ENCODE measurements at places on chromosomes 11 and 22.

DNA sequence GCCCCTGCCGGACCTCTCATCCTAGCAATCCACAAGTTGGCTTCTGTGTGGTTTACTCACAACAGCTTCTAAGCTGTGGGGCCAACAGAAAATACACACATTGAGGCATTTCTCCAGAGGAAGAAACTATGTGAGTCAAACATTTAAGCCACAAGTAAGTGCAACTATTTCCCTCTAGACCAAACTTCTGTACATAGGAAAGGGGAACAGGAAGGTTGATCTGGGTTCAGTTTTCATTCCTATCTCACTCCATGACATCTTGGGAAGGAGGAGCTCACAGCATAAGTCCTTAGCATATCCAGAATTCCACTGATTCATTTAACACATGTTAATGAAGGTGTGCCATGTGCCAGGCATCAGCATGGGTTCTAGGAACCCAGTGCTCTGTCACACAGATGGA, 72.8 kb upstream of the PICALM start:
- no peak for DNase-seq

- DNase-seq, result no peak
These were observed 42.2 kb upstream of the FAM181B start for GRCh38 chr11:82775736-82776346.

DNA sequence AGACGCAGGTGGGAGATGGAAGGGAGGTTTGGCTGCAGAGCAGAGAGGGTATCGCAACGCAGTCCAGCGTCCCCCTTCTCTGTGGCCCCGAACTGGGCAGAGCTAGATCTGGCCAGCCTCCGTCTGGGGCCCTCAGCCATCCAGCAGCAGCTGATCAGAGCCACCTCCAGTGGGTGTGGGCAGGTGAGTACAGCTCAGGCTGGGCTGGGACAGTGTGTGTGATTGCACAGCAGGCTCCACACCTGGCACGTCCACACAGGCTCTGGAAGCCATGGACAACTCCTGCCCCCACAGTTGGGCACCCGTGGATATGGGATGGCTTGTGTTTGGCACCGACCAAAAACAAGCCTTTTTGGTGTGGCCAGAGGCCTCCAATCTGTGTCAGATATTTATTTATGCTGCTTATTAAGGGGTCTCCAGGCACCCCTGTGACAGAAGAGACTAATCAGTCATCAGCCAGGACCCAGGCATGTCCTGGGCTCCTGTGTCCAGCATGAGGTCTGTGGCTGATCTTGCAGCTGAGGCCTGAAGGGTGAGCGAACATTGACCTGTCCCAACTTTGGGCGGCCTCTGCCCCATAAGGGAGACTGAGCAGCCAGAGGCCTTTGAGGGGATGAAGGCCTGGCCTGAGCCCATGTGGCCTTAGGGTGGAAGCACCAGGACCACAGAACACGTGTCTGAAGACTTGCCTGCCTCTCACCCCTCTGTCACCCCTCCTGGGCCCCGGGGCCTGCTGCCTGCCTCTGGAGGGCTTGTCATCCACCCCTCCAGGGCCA, 18.6 kb downstream of the POLR3H start:
- no peak for DNase-seq

GRCh38 chr11:110711448-110711775, 825 bp downstream of the ARHGAP20 start:
- DNase-seq, result no peak

DNA sequence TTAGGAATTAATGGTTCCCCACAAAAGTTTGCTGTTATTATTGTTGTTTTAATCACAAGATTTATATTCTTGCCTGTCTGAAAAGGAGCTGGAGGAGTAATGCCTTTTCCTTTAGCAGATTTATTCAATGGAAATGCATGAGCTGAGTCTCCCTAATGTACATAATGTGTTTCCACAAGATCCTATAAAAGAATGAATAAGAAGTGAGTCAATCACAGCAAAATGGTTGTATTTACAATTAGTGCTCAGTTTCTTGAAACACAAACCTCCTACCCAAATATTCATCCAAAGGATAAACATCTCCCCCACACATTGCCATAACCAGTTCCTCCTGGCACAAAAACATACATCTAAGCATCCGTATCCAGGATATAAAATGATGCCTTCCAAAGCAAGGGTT, 33.3 kb downstream of the ME3 start:
- DNase-seq, result no peak

DNA sequence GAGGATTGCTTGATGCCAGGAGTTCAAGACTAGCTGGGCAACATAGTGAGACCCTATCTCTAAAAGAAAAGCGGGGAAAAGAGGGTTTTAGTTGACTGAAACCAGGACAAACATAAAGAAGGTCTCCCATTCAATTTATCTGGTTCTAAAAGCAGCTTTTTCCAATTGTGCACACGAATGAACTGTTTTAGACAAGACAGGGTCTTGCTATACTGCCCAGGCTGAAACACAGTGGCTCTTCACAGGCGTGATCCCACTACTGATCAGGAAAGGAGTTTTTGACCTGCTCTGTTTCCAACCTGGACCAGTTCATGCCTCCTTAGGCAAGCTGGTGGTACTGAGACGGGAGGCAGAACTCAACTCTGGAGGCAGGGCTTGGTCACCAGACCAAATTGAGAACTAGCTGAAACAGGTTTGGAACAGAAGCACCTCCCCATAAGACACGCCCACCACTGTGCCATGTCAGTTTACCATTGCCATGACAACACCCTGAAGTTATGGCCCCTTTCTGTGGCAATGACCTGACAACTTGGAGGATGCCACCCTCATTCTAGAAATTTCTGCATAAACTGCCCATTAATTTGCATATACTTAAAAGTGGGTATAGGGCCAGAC, 2.8 kb upstream of the NUCB2 start:
- DNase-seq, result no peak

DNA sequence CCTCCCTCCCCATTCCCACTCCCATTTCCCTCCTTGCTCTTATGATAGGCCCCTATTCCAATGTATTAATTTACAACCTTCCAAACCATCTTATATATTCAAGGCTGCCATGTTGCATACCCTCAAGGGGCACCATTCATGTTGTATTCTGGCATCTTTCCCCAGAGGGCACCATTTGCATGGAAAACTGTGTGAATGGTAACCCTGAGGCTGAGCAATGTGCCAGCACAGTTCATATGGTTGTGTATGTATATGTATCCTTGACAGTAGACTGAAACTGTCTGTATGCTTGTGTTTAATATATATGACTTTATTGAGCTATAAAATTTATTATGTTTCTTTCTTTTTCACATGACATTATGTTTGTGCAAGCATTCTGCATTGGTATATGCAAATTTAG, 7.3 kb downstream of the RASSF10 start:
- DNase-seq, result no peak

- DNase-seq, result no peak
These were observed 9.5 kb downstream of the MFNG start for GRCh38 chr22:37476389-37477329.

DNA sequence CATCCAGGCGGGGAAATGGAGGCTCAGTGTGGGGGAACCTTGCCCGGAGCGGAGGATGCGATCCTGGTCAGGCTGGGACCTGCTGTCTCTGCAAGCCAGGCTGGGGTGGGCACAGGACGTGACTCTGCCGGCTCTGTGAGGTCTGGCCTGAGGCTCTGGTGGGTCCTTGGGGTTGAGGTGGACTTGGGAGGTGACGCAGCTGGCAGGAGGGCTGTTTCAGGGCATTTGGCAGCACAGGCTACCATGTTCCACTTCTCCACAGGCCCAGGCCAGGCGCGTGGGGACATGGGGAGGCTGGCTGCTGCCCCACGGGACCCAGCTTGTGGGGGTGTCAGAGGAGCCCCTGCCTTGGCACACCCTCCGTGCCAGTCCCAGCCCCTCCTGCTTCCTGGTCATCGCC, 1199.7 kb downstream of the BRD1 start:
- no peak for DNase-seq

- DNase-seq, result no peak
These were observed 10.3 kb upstream of the CDON start for GRCh38 chr11:126072801-126073594.

- no peak for DNase-seq
These were observed 817 bp downstream of the PANX3 start for GRCh38 chr11:124612045-124612444.

- DNase-seq, result no peak
These were observed 52.0 kb downstream of the NRXN2 start for GRCh38 chr11:64670975-64671374.

DNA sequence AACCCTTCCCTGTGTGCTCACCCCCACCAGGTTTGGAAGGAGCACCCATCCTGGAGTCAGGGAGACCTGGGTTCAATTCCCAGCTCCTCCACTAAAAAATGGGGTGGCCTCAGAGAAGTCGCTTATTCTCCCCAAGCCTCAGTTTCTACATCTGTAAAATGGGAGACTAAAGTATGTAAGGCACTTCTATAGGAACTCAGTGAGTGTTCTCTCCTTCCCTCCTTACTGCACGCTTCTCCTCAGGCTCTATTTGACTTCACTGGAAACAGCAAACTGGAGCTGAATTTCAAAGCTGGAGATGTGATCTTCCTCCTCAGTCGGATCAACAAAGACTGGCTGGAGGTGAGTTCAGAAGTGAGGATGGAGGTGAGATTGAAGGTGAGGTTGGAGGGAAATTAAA, 11.3 kb downstream of the NCF4 start:
- DNase-seq, result no peak

- DNase-seq, result no peak
These were observed 251.3 kb downstream of the SBF2 start for GRCh38 chr11:10042699-10043098.

GRCh38 chr11:119445850-119446249, 22.9 kb upstream of the THY1 start:
- no peak for DNase-seq

DNA sequence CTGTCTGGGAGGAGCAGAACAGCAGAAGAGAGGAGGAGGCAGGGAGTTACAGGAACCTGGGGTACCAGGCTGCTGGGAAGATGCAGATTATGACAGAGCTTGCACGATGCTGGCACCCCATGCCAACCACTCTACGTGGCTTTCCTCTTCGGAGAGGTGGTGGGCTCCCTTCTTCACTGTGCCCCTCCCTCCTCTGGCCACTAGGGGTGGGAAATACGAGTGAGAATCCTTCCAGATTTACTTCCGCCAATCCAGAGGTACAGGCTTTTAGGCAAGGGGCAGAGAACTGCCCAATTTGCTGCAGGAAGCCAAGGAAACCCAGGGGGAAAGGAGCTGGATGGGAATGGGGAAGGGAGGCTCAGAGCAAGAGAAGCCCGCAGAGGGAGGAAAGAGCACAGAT, 12.3 kb downstream of the HYOU1 start:
- no peak for DNase-seq

DNA sequence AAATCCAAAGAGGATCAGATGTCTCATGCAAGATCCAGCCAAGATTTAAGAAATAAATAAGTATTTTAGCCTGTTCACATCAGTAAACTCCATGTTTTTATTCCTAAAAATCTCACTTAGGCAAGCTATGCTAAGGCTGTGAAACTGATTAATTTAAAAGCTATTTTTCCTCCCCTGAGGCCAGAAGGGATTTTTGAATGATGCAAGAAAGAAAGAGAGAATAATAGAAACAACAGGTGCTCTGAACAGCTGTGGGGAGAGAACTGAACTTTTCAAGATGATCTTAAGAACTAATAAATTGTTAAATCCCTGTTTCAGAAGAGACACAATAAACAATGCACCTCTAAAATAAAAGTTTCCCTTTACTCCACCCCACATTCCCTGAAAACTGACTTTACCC, 241.6 kb downstream of the DLG2 start:
- DNase-seq, result no peak

GRCh38 chr11:124085583-124085982, 29.7 kb upstream of the VWA5A start:
- DNase-seq, result no peak

DNA sequence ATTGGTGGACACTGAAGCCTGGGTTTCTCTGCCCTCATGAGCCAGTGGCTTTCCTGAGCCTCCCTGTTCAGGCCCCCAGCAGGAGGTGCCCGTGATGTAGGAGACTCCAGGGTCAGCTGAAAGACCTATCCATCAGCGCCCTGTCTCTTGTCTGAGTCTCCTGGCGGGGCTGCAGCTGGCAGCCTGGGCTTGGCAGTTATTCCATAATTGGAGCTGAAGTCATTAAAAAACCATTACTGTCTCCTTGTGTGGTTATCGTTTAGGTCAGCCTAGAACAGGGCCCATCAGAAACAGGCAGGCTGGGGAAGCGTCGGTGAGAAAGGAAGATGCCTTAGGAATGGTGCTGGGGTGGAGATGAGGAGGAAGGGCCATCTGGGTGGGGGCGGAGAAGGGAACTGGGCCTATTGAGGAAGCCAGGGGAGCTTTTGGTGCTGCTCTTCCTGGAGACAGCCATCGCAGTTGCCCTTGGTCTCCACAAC, 5.0 kb downstream of the TUB start:
- peak; percentile 74 for DNase-seq

- DNase-seq, result no peak
These were observed 59.4 kb downstream of the RTL6 start for GRCh38 chr22:44438481-44439131.

- DNase-seq, result no peak
These were observed 1270.6 kb downstream of the LRRC4C start for GRCh38 chr11:40188848-40189247.

- no peak for DNase-seq
These were observed 6.9 kb upstream of the ETS1 start for GRCh38 chr11:128594226-128594625.

DNA sequence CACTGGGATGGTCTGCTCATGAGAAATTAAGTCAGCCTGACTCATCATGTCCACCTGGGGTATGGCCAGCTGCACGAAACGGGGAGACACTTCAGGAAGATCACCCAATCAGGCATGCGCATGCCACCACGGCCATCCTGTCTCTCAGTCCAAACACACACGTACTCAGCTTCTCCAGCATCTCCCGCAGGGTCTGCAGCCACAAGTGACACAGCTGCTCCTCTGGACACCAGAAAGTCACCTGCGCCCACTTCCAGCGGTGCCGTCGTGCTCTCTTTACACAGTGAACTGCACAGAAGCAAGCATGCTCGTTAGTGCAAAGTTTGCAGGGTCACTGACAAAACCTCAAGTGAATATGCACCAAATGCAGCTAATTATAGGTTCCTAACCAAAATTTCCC, 18.1 kb downstream of the CERK start:
- DNase-seq, result no peak

DNA sequence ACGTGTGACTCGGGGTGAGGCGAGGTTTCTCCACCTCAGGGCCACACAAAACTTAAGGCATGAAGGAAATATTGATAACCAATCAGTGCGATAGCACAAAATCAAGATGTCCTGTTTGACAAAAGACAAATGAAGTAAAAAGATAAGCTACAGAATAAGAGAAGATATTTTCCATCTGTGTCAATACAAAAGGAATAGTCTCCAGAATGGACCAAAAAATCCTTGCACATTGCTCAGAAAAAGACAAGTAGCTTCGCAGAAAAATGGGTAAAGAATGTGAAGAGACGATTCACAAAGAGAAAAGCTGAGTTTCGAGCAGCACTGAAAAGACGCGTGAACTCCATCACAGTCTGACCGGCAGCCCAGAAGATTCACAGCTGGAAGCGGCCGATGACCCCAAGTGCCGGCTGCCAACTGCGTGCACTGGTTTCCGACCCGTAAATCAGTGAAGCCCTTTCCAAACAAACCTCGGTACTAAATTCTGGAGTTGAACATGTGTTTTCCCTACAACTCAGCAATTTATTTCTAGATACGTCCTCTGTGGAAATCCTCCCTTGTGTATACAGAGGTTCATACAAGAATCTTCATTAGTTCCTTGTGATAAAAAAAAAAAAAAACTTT, 308.4 kb downstream of the BRD1 start:
- no peak for DNase-seq

GRCh38 chr11:96158126-96158525, 184.9 kb downstream of the MAML2 start:
- no peak for DNase-seq

GRCh38 chr22:24489011-24489410, 6.1 kb upstream of the UPB1 start:
- no peak for DNase-seq

Data from NCI-H187 treated with DMSO at 0.1 percent for 48 hours (cell line).